Activated CD4-positive, alpha-beta T cell treated with anti-CD3 and anti-CD28 coated beads, Interleukin-2, amount 10 ng/mL, durations not matched to agents 24 days and 14 days (primary cell): ENCODE measurements at places on chromosomes 4 and X. TPM values are rescaled to one million over a fixed set of nuclear protein-coding genes. Genes with fewer than 3 reads are reported as not detected.
A peak's percentile ranks its signal among the peaks of the same experiment; 100 is the strongest.

SRPK3 gene
- total RNA-seq: not detected in 2 replicates

DNA sequence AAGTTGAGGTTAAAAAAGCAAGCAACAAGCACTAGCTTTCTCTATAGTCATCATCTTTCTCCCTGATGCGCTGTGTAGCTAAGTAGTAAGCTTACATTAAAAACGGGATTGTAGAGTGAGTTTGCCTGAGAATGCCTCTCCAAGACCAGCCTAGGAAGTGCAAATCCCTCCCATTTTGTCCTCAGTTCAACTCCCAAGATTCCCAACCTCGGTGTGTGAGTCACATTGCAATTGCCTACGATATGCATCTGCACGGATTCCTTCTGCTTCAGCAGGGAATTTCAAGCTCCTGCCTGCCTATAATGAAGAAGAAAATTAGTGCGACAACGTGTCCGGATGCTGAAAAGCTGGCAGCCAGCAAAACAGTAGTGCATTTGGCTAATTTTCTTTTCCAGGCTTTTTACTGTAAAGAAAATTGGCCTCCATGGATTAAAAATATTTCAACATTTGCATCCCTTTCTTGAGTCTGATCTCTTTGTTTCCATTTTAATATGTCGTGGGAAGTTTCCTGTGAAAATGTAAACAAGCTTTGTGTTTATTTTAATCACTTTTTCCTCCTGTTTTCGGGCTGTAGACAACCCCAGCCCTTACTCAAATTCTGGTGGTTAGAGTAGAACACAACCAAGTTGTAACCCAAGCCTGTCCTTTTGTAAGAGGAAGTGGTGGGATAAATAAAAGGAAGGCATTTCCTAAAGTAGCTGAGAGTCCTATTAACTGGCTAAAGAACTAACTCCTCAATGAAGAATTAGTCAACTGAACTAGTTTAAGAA lies 58.4 kb upstream of the TET2 start:
- no peak overlapping the region for H3K27ac ChIP-seq
- H3K36me3 ChIP-seq: no peaks in the 10 kb centered on the region
- no peak overlapping the region for H3K4me3 ChIP-seq
- no peak for DNase-seq

GRCh38 chr4:125121581-125121980 lies 193.2 kb upstream of the FAT4 start:
- no peaks in the 10 kb centered on the region for H3K4me1 ChIP-seq
- no peak overlapping the region for H3K4me3 ChIP-seq
- H3K27me3 ChIP-seq: no peaks in the 10 kb centered on the region
- no peak for DNase-seq

ARX gene
- not detected in 2 replicates for total RNA-seq

TNIP2 gene
- total RNA-seq: 98.7 and 99.6 TPM in 2 replicates

DNA sequence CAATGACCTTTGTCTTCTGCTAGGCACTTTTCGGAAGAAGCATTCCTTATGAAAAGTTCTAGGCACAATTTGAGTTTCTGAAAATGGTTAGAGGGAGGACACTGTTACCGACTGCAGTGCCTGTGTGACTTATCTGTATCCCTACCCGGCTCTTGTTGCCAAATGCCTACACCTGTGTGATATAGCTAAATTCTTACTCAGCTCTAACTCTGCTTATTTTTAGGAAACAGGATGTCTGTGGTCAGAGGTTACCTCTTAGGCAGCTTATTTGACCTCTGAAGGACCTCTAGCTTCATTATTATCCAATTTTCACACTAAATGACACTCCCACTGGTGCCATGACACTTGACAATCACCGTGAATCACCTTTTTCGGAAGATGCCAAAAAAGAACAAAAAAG lies 561.1 kb upstream of the SMIM31 start:
- no peaks in the 10 kb centered on the region for H3K36me3 ChIP-seq
- DNase-seq: no peak
- no peaks in the 10 kb centered on the region for H3K27me3 ChIP-seq
- no peak overlapping the region for H3K4me3 ChIP-seq

DNA sequence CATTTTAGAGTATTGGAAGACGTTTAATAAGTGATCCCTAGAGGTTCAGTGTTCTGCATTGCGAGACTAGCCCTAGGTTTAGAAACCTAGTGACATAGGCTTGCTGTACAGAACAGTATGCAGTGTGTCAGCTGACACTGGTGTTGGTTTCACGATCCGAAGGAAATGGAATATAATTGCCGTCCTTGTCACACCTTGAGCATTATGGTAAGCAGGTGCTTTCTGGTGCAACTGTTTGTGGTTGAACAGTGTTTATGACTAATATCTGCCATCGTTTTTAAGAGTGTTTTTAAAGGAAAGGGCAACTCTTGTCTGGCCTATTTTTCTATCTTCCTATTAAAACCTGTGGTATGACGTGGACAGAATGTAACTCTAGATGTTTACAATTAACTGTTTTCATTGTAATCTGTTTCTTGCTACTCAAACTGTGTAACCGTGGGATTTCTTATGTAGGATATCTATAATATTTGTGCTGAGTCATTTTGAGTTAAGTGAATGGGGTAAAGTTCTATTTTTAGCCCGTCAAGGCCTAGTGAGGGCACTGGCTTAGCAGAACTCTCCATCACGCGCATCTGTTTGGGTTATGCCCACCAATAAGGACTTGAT lies 53.8 kb upstream of the TBC1D14 start:
- H3K36me3 ChIP-seq: peaks cover 40% of the 10 kb centered on the region
- peaks cover 13% of the 10 kb centered on the region for H3K4me1 ChIP-seq

GRIA2 gene
- not detected in 2 replicates for total RNA-seq

DNA sequence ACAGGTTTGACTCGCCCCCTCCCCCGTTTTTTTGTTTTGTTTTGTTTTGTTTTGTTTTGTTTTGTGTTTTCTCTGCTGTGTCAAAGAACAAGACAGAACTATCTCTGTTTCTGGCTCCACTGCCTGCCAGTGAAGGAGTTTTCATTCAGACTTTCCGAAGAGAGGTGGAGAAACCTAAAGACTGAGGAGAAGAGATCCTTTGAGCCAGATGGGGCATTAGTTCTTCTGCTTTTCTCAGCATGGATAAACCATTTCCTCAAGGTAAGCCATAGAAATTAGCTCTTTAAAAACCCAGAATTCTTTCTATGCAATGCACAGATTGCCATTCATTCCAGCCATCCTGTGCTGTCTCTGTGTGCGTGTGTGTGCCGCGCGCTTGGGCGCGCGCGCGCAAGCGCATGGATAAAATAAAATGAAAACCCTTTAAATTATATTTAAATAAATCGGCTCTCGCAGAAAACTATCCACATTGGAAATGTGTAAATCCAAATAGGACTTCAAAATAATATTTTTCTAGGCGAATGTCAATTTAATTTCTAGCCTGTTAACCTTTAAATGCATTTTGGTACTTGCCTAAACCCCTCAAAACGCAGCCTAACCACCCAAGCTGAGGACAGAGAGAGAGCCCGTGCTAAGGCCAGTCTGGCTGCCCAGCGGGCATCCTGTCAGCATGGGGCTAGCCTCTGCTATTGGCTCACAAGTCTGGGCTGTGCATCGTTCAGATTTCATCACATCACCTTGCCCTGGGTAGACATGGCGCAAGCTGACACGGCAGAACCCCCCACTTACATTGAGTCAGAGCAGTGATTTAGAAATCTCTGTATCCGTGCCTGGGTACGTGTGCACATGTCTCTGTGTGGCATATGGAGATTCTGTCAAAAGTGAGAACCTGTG lies 113.0 kb upstream of the VAMP7 start:
- no peaks in the 10 kb centered on the region for H3K36me3 ChIP-seq
- peak overlapping the region; percentile 80 for H3K4me3 ChIP-seq

GRCh38 chr4:7368296-7368695 lies 66.4 kb downstream of the PSAPL1 start:
- no peaks in the 10 kb centered on the region for H3K27me3 ChIP-seq
- H3K27ac ChIP-seq: no peak overlapping the region
- no peak for DNase-seq
- H3K4me3 ChIP-seq: no peak overlapping the region
- no peaks in the 10 kb centered on the region for H3K36me3 ChIP-seq

DNA sequence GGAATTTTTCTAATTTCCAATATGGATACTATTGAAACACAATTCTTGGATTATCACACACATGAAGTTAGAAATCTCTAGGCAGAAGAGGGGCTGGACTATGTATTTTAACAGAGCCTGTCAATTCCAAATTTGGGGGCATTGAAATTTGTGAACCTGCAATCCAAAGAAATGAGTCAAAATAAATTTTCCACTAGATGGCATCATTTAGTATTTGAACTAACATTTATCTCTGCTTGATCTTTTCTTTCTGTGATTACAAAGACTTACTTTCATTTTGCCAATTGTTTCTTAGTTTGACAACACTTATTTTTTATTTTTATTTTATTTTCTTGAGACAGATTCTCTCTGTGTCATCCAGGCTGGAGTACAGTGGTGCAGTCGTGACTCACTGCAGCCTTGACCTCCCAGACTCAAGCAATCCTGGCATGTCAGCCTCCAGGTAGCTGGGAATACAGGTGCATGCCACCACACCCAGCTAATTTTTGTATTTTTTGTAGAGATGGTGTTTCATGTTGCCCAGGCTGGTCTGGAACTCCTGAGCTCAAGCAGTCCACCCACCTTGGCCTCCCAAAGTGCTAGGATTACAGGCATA lies 2.7 kb upstream of the PYURF start:
- peaks cover 33% of the 10 kb centered on the region for H3K4me1 ChIP-seq
- H3K36me3 ChIP-seq: peaks cover 6% of the 10 kb centered on the region
- peak overlapping the region; percentile 58 for H3K27ac ChIP-seq
- no peaks in the 10 kb centered on the region for H3K27me3 ChIP-seq
- H3K4me3 ChIP-seq: no peak overlapping the region
- DNase-seq: no peak

TCP11X1 gene
- not detected in 2 replicates for total RNA-seq

DNA sequence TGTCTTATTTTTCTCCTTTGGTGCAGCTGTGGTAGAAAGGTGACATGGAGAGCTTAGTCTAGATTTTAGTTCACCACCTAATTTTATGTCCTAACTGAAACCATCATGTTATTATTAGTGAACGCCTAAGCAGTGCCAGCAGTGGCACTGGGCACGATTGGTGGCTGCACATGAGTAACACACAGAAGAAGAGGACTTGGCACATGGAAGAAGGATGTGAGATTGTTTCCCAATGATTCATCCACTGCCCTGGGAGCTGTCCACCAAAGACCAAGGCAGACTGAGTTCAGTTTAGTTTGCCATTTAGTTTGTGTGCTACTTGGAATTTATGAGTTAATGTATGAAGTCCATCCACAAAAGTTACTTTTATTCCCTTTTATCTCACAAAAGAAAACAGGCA lies 68.1 kb upstream of the NAP1L5 start:
- H3K27me3 ChIP-seq: no peaks in the 10 kb centered on the region
- DNase-seq: no peak
- peaks cover 7% of the 10 kb centered on the region for H3K4me1 ChIP-seq

DNA sequence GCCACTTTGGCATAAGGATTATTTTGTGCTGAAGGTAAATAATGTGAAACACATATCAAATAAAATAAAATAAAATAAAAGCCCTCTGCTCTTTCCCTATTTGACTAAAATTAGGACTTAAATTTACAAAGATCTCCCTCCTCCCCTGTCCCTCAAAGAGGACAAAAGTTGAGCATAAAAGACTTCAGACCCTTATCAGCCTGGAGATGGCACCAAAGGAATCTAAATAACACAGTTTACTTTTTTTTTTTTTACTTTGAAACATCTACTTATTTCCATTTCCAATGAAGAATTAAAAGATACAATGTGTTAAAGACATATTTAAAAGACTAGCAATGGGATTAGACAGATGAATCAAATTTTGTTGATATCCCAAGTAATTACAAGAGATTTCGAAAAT lies 89.7 kb downstream of the EPHA5 start:
- H3K27me3 ChIP-seq: no peaks in the 10 kb centered on the region
- no peak overlapping the region for H3K4me3 ChIP-seq
- DNase-seq: no peak
- no peaks in the 10 kb centered on the region for H3K36me3 ChIP-seq
- no peak overlapping the region for H3K27ac ChIP-seq
- H3K4me1 ChIP-seq: no peaks in the 10 kb centered on the region

TREX2 gene
- 1.1 and 1.9 TPM in 2 replicates for total RNA-seq

GRCh38 chr4:3386526-3386925 lies 55.2 kb upstream of the HGFAC start:
- no peaks in the 10 kb centered on the region for H3K36me3 ChIP-seq
- peaks cover 6% of the 10 kb centered on the region for H3K27me3 ChIP-seq
- no peak overlapping the region for H3K27ac ChIP-seq
- peaks cover 12% of the 10 kb centered on the region for H3K4me1 ChIP-seq

- DNase-seq: no peak
- H3K27me3 ChIP-seq: no peaks in the 10 kb centered on the region
- H3K4me3 ChIP-seq: no peak overlapping the region
- H3K36me3 ChIP-seq: peaks cover 33% of the 10 kb centered on the region
Observed at GRCh38 chr4:118723369-118723768, 38.2 kb downstream of the METTL14 start.

WAS gene
- 99.0 and 104 TPM in 2 replicates for total RNA-seq
